ENCODE measurements at places on chromosomes 2 and 18.
A peak's percentile ranks its signal among the peaks of the same experiment; 100 is the strongest.

GRCh38 chr2:152221839-152222238 is 46.3 kb upstream of the STAM2 start:
- DNase-seq = no peak

- no peak for DNase-seq
Observed at GRCh38 chr2:51085420-51086068, 53.6 kb upstream of the NRXN1 start.

DNA sequence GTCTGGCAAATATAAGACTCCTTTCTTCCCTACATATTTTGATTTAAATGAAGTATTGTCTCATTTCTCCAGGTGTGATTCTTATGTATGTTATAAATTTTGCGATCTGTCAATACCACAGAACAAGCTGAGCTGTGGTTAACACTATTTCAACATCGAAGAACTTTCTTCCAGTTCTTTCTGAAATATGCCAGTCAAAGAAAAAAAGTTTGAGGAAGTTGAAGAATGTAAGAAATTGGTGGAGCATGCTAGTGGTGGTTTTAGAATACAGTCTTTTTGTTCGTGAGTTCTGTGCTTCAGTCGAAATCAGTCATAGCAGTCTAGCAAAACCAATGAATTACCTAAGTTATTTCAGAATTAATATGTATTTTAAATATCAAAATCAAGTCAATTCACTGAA is 8.6 kb upstream of the COBLL1 start:
- DNase-seq = no peak

- no peak for DNase-seq
Observed at GRCh38 chr2:16067866-16068551, 127.7 kb downstream of the MYCN start.

- DNase-seq = no peak
Observed at GRCh38 chr18:23162473-23162872, 27.2 kb downstream of the CABLES1 start.

GRCh38 chr18:58670404-58671110 is 708 bp upstream of the MALT1 start:
- DNase-seq = peak; percentile 23

DNA sequence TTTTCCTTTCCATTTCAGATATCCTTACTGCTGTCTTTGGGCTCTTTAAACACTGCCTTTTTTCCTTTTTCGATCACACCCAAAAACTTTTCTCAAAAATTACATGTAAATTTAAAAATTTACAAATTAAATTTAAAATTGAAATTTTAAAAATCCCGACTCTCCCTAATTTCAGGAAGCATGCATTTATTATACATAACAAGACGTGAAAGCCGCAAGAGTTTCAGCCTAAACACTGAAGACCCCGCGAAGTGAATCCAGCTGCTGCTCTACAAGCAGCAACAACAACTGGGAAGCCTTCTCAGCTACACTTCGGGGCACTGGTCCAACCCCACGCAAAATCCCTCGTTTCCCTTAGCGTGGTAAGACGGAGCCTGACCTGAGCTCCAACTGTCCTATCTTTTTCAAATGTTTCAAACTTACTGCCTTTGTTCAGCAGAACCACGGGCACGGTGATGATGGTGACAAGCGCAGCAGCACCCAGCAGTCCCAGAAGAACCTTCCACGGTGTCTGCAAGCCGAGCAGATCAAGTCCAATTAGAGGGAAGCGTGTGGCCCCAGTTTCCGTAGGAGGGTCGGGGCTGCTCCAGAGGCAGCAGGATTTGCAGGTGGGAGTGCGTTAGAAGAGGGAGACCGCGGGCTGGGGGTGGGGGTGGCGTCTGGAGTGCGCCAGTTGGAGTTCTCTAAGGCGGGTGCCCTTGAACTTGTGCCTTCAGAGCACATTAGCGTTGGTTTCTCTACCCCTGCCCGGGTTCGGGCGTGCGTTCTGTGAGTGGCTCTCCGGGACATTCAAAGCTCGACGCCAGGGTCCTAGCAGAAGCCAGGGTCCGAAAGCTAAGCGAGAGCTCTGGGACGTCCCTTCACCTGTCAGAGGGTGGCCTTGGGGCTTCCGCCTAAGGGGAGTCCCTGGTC is 783 bp downstream of the DPP4 start:
- no peak for DNase-seq

GRCh38 chr2:220455351-220455990 is 828.0 kb downstream of the SLC4A3 start:
- DNase-seq = no peak

- DNase-seq = no peak
Observed at GRCh38 chr2:160139991-160140390, 60.1 kb downstream of the ITGB6 start.

DNA sequence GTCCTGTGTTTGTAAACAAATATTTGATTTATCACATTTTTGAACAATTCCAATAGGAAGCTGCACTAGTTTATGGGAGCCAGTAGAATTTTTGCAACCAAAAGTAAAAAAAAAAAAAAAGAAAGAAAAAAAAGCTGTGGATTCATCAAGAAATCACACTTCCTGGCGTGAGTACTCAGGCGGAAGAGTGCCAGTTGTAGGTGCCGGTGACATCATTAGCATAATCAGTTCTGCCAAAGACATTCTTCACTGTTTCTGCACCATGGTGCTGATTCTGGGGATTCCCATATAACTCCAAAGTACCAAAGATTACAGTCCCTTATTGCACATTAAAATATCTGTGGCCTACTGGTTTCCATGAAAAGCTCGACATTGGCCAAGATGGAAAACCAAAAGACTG is 32.8 kb downstream of the RAPGEF4 start:
- DNase-seq = no peak

DNA sequence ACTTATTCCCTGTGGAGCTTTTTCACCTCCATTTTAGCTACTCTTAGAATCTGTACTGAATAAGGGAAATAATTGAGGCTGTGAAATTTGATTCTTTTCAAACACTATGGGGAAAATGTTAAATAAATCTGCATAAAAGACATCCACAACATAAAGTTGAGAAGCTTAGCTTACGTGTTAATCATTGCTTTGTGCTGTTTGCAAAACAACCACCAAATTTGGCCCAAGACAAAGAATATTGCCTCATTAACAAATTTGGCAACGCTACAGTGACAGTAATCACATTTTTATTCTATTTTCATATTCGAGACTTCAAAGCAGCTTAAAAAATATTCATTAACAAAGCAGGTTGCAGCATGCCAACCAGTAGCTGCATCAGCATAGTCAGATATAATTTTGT is 437.6 kb downstream of the DPP10 start:
- DNase-seq = no peak

- DNase-seq = no peak
Observed at GRCh38 chr2:104425850-104426595, 427.9 kb upstream of the POU3F3 start.

GRCh38 chr2:201980389-201980821 is 53.2 kb upstream of the FZD7 start:
- DNase-seq = no peak

DNA sequence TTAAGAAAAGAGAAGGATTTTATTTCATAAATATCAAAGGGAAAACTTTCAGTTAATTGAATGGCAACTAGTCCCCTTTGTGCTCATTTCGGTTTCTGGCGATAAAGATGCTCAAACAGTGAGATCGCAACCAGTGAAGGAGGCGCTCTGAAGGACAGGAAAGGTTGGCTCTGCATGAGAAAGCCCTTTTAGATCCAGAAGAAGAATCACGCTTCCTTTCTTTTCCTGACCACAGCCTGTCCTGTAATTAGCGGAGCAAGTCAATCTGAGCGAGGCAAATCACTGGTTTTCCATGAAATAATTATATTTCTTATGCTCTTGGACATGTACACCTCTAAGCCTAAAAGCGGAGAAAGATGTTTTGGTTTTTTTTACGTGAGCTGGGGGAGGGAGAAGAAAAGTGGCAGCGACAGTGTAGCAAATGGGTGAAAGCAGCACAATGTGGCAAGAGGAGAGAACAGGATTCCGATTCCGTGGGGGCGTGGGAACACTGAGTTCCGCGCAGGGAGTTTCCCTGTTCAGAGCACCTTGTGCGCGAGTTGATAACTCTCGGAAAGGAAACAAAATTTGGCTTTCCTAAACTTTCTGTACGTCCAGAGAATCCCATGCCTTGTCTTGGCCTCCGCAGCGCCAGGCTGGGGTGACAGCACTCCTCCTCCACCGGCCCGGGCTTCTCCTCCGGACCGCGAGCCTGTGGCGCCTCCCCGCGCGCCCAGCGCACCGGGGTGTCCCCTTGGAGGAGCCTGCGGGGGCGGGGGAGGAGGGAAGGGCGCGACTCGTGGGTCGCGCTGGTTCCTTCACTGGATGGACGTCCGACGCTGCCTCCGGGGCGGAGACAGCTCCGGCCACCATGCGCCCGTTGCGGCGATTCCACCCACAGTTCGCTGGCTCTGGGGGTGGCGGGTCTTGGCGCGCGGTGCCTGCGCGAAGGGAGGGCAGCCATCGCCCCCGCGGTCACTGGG is 620 bp upstream of the SLC9A2 start:
- DNase-seq = no peak

GRCh38 chr2:221970389-221970788 is 328.4 kb downstream of the PAX3 start:
- no peak for DNase-seq

DNA sequence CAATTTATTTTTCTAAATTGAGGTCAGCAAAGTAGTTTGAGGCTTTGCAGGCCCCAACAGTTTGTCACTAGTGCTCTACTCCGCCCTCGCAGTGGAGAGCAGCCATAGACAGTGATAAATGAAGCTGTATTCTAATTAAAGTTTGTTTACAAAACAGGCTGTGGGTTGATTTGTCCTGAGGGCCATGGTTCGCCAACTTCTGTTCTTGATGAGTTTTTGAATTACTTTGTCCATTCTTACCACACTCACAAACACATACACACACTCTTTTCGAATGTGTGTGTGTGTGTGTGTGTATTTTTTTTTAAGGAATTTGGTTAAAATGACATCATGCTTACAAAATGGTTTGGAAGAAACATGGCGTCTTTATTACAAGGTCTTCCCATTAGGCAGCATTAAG is 68.6 kb downstream of the MTCL1 start:
- no peak for DNase-seq

DNA sequence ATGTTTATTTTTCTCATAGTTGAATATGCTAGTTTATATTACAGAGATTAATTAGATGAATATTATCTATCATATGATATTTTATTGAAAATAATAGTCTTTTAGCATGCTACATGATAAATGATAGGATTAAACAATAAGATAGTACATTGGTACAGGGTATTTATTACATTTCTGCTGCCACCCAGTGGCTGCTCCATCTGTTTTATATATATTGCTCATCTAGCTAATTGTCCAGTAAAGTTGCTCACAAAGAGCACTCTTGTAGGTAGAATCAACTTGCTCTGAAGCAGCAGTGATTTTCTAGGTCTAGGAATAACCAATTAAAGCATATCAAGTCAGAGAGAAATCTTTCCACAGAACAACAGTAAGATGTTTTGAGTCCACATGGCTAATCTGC is 183.3 kb downstream of the ASXL3 start:
- no peak for DNase-seq

GRCh38 chr2:105409717-105410116 is 10.9 kb upstream of the FHL2 start:
- no peak for DNase-seq

DNA sequence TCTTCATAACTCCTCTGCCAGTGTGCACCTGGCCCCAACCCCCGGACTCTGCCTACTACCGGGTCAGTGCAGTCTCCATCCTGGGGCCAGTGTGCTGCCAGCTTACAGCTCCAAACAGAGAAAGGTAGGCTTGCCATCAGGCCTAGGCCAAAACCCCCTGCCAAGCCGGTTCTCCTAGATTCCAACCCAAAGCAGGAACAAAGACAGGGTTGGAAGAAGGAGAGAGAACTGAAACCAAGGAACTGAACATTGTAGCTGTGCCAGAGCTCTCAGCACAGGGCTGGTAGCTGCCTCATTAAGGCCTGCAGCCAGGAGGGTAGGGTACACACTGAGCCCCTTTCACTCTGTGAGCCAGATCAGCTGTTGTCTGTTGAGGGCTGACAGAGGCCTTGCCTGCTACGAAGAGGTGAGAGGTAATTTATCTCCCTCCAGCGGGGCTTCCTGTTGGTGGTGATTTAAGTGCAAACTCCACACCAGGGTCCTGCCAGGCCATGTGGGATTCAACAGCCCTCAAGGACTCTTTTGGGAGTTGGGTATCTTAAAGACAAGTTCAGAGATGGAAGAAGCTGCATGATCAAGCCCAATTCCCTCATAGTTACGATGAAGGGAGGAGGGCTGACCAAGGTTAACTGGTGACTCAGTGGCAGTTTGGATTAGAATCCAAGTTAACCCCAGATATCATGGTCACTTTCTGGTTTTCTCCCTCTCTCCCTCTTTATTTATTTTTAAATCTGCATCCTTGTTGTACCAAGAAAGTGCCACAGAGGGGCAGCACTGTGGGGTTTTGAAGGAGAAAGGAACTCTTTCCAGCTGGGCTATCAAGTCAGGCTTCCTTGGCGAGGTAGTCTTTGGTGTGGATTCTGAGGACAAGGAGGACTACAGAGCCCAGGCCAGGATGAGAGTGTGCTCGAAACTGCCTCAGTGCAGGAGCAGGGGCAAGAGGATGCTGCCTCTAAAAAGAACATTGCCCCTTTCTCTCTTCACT is 48.1 kb downstream of the CYRIA start:
- no peak for DNase-seq

- no peak for DNase-seq
Observed at GRCh38 chr2:236452238-236452637, 117.4 kb upstream of the ACKR3 start.

- no peak for DNase-seq
Observed at GRCh38 chr2:74694281-74694680, 40.2 kb downstream of the SEMA4F start.

GRCh38 chr2:39142904-39143605 is 22.2 kb upstream of the SOS1 start:
- DNase-seq = no peak

- DNase-seq = no peak
Observed at GRCh38 chr2:124563426-124563825, 538.3 kb downstream of the CNTNAP5 start.

DNA sequence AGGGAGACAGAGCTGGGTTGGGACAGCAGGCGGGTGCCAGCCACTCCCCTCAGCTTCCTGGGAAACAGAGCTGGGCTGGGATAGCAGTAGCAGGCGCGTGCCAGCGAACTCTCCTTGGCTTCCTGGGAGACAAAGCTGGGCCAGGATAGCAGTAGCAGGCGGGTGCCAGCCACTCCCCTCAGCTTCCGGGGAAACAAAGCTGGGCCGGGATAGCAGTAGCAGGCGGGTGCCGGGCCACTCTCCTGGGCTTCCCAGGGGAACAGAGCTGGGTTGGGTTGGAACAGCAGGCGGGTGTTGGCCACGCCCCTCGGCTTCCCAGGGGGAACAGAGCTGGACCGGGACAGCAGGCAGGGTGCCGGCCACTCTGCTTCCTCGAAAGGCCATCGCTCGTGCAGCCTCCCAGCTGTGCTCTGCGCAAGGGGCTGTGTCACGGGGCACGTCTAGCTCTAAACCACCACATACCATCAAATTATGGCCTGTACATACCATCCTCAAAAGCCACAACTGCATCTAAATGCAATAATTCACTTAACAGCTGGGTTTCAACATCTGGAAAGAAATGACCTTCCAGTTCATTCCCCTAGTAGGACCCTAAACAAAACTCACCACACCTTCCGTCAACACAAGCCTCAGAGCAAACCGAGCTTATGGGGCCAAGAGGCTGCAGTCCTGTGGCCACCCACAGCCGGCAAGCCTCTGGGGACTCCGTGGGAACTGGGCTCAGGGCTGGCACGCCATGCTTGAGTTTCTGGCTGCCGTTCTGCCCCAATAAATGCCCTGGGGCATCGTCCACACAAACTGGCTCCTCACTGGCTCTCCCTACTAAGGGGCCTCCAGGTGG is 228.3 kb downstream of the TWIST2 start:
- no peak for DNase-seq

All from NCI-H2029 (cell line).